ENCODE measurements at places on chromosomes 6 and 20. TPM values are rescaled to one million over a fixed set of nuclear protein-coding genes. Genes with fewer than 3 reads are reported as not detected.

DNA sequence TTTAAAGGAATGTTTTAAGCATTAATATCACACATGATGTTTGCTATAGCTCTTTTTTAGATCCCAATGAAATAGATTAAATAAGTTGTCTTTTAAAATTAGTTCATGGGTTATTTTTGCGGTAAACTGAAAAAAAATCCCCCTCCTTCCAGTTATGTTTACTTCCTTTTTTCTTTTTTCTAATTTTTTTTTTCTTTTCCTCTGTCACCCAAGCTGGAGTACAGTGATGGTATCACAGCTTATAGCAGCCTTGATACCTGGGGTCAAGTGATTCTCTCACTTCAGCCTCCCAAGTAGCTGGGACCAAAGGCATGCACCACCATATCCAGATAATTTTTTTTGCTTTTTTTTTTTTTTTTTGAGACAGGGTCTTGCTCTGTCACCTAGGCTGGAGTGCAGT, 17.8 kb upstream of the SCAF8 start:
- no peak for DNase-seq

- no peak for DNase-seq
Measured at GRCh38 chr6:169246445-169246844, 7.2 kb downstream of the THBS2 start.

GRCh38 chr20:3470208-3470626, 601 bp upstream of the ATRN start:
- no peak for DNase-seq

The C20orf202 gene
- 0.18 TPM for total RNA-seq

The SPINT4 gene
- not detected for total RNA-seq

All from heart right ventricle (tissue), 16 donors.